ENCODE measurements at places on chromosomes 2 and 18.

GRCh38 chr2:101267671-101268656 lies 15.3 kb downstream of the CNOT11 start:
- DNase-seq: no peak

DNA sequence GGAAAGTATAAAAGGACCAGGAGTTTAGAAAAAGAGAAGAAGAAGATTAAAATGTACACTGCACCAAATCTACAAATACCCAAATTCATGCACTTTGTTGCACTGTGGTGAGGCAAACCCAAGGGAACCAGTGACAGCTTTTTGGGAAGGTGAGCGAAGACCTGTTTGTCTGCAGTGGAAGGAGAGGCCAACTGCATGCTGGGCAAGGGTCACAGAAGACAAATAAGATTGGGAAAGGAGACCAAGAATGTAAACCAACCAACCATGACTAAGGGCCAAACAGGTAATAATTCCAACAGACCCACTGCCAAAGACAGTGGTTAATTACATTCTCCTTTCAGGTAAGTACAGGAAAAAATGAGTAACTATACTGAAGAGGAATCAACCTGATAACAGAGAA lies 202.8 kb downstream of the STK39 start:
- DNase-seq: no peak

- DNase-seq: no peak
Measured at GRCh38 chr2:126707191-126707590, 51.2 kb downstream of the GYPC start.

- DNase-seq: no peak
Measured at GRCh38 chr2:137741784-137742362, 222.4 kb upstream of the HNMT start.

DNA sequence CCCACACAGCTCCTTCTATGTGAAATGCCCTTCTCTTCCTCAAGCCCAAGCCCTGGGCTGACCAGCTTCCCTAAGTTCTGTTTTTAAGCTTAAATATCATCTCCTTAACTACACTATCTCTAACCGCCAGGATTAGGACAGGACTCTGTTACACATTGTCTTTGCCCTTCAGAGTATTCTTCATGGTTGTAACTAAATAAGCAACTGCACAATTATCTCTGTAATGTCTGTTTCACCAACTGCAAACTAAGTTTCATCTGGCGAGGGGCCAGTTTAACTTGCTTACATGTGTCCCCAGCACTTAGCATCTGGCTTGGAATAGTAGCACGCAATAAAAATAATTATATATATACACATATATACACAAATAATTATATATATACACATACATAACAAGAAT lies 1.1 kb upstream of the ERMN start:
- no peak for DNase-seq

DNA sequence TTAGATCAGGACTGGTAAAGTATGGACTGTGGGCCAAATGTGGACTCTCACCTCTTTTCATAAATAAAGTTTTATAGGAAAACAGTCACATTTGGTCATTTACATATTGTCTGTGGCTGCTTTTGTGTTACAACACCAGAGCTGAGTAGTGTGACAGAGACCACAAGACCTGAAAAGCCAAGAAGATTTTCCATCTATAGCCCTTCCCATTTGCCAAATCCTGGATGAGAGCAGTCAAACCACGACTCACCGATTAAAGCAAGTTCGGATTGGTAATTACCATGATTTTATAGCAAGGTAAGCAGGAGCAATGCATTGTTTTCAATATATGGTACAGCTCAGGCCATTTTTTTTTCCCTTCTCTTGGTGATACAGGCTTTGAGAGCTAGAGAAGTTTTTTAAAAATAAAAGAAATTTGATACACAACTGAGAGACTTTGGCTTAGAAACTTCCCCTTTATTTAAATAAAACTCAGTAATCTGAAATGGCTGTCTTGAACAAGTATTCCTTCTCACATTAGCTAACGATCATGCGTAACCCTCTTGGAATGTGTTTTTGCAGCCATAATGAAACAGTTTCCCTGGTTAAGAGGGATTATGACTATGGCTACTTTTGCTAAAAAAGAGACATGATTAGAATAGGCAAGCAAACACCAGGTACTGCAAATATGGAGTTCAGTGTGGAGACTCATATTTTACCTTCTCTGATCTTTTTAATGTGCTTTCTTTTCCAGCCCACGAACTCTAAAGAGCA lies 9.5 kb upstream of the MALL start:
- no peak for DNase-seq

DNA sequence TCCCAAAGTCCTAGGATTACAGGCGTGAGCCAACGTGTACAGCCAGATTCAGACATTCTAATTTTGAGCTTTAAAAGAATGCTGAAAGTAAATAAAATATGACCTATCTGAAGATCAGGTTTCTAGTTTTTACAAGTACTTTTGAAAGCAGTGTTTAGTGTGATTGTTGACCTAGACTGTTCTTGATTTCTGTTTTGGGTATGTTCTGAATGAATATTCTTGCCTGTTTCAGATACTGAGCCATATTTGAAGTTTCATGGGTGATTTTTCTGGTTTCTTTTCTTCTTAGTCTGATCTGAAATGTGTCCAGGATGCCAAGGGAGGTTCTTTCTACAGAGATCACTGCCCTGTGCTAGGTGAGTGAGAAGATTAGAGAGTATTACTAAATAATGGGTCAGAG lies 37.2 kb downstream of the MIB1 start:
- DNase-seq: no peak

GRCh38 chr2:193267496-193268002 lies 1072.8 kb upstream of the TMEFF2 start:
- DNase-seq: no peak

DNA sequence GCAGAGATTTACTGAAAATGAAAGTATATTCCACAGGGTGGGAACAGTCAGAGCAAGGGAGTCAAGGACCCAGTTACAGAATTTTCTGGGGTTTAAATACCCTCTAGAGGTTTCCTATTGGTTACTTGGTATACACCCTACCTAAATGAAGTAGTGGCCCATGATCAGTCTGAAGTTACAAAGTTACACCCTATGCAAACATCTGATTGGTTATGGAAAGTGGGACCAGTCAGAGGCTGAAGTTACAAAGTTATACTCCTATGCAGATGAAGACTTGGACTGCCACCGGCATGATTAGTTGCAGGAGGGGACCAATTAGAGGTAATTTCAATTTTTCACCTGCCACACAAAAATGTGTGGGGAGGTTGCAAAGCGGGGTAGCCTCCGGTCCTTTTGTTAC lies 56.2 kb downstream of the USP34 start:
- no peak for DNase-seq

Measured in mucosa of gallbladder (tissue), 1 donor.